ENCODE measurements at places on chromosomes 3 and 15.

DNA sequence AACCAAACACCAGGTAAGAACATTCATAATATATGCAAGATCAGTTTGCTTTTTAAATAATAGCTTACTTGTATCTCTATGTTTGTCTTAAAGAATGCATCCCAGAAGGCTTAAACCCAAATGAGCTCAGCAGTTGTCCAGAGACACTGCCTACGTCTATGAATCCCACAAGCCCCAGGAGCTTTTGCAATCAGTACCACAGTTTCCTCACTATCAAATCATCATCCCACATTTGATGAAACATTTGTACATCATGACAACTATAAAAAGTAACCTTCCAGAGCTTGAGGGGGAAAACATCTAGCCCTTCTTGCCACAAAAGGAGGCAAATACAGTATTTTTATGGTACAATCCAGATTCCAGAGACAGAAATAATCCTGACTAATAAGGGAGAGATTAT is 63.7 kb downstream of the ATP8B4 start:
- no peak for DNase-seq

GRCh38 chr3:64505419-64505818 is 182.4 kb downstream of the ADAMTS9 start:
- no peak for DNase-seq

GRCh38 chr15:47339800-47340570 is 377.3 kb upstream of the SEMA6D start:
- DNase-seq = no peak

DNA sequence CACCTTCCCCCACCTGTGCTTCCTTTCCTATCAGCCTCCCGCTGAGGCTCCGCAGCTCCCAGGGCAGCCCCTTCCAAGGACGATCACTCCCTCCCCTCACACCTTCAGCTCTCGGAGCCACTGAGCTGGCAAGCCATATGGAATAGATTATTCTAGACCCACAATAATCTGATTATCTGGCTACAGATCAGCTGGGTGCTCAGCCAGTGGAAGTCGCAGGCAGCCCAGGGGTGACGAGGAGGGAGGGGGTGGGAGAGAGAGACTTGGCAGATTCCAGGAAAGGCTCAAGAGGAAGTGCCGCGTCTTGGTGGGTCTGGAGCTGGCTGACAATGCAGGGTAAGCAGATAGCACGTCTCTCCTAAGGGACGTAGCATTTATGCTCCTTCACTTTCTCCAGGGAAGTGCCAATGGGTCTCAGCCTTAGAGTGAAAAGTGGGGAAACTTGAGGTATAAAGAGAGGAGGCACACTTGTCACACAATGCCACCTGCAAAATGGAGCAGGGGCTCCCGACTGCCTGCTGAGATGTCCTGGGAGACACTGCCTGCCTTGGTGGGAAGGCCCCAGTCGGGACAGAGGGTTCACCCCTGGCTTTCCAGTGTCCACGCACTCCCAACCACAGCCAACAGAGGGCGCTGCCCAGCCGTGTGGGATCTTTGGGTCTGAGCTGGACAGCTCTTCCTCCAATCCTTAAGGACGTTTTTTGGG is 9.4 kb upstream of the MESP1 start:
- peak; percentile 60 for DNase-seq

GRCh38 chr3:11379824-11380701 is 107.9 kb downstream of the ATG7 start:
- DNase-seq = peak; percentile 51

GRCh38 chr3:105997800-105998526 is 129.2 kb upstream of the CBLB start:
- no peak for DNase-seq

All from SJCRH30 (cell line).